AG04450 (cell line): ENCODE measurements at places on chromosomes 2 and 18.

DNA sequence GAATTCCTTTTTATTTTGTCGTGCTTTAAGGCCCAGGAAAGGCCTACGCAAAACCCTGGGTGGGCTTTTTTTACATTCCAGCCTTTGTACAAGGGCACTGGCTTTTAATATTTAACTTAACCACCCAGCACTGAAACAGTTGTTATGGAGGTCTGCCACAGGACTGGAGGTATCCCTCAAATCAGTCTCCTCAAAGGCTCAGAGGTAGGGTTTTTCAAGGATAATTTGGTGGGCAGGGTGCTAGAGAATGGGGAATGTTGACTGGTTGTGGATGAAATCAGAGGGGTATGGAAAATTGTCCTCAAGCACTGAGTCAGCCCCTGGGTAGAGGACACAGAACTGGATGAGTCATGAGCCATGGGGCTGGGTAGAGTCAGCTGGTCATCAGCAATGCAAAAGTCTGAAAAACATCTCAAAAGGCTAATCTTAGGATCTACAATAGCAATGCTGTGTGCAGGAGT lies 443.1 kb downstream of the THSD7B start:
- DNase-seq, result no peak

DNA sequence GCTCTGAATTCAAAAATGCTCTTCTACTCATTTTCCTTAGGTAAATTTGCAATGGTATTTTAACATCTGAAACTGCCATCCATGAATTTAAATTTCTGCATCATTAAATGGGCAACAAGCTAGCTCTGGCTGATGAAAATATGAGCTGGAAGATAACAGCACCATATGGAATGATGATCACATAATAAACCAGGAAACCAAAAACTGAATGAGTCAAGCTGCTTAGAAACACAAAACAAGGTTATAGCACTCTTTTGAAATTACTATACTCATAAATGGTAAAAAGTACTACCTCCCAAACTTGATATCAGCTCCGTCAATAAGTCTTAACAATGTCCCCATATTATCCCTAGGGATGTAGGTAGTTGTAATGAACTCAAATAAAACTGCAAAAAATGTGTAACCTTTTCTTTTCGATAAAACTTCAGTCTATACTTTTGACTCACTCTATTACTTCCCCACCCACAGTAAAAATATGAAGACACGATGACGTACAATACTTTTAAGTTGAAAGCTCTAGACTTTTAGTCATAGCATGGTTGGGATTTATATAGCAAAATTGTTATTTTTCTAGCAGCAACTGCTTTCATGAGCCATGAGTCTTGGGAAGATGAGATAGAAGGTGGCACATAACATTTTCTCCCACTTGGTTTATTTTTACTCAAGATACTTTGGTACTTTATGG lies 396.7 kb downstream of the CDH2 start:
- no peak for DNase-seq

- no peak for DNase-seq
Measured at GRCh38 chr18:37640504-37640903, 74.9 kb upstream of the CELF4 start.

- DNase-seq, result no peak
Measured at GRCh38 chr2:105428387-105429018, 29.7 kb upstream of the FHL2 start.

DNA sequence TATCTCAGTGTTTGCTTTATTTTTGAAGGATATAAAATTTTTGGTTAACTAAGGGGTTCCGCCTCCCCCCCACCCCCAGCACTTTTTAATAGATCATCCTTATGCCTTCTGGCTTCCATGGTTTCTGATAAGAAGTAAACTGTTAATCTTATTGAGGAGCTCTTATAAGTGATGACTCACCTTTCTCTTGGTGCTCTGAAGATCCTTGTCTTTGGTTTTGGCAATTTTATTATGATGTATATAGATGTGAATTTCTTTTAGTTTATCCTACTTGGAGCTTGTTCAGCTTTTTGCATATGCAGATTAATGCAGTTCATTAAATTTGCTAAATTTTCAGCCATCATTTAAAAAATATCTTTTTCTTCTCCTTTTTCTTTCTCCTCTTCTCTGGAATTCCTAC lies 91.7 kb upstream of the CTAGE1 start:
- no peak for DNase-seq

DNA sequence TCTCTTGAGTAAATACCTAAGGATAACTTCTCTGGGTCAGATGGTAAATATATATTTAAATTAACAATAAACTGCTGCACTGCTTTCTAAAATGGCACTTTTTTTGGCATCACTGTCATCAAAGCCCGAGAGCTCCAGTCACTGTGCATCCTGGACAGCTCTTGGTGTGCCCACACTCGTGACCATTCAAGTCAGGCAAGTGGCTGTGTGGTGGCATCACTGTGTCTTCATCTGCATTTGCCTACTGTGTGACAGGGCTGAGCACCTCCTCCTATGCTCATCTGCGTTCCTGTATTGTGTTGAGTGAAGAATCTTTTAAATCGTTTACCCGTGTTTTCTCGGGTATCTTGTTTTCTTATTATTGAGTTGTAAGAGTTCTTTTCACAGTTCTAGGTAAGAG lies 568.1 kb upstream of the SALL3 start:
- no peak for DNase-seq

- no peak for DNase-seq
Measured at GRCh38 chr2:44880125-44880483, 61.4 kb upstream of the SIX3 start.

- no peak for DNase-seq
Measured at GRCh38 chr2:232436381-232437194, 19.4 kb upstream of the ALPI start.

DNA sequence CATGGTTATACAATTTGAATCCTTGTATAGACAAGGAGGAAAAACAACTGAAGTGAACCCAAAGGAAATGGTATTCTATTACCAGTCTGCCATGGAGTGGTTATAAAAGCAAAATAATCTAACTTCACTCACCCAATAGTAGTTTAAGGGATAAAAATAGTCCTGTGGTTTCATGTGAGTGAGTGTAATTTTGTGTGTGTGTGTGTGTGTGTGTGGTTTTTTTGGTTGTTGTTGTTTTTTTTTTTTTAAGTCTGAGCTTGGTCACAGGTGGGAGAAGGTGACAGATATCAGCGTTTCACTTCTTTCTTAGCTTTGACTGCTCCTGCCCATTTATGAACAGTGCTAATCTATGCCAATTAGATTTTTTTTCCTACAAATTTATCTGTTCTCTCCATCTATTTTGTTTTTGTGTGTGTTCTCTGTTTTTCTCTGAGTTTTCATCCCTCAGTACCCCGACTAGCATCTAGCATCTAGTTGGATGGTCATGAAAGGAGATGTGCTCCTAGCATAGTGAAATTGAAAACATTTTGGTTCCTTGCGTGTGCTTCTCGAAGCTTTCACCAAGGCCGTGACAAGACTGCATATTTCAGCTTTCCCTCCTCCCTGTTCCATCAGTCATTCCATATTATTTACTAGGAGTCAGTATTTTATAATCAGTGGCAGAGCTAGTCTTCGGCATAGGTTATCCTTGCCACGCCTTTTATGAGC lies 200.1 kb upstream of the DTNA start:
- DNase-seq, result no peak

DNA sequence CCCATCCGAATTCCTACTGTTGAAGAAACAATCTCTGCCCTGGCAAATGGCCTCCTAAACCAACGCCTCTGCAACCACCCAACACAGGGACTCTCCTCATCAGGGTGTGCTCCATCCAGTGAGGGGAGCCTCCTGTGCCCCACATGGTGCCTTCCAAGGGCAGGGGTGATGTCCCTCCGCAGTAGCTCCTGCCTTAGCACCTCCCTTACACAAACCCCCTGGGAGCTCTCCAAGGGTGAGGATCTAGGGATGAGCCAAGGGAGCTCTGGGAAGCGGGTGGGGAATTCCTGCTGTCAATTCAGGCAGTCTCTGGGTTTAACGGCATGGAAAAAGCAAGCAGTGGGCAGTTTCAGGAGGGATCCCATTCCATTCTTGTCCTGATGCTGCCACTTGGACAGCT lies 3.8 kb downstream of the GALNT14 start:
- no peak for DNase-seq

- DNase-seq, result no peak
Measured at GRCh38 chr2:129275706-129276105, 703.8 kb upstream of the RAB6C start.

GRCh38 chr18:62438402-62438801 lies 84.4 kb upstream of the ZCCHC2 start:
- DNase-seq, result no peak

DNA sequence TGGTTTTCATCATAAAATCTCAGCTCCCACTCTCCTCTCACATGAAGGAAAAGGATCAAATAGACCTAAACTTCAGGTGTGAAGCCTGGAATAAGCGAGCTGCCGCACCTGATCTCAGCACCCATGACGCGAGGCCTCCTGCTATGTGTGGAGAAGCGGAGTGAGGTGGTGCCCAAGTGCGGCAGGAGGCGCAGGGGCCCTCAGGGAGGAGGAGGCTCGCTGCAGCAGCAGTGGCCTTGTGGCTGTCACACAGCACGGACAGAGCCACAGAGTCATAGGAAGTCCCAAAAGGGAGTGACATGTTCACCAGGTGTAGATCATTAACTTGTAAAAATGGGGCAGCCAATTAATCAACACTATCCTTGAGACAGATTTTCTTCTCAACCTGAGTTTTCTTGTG lies 9.1 kb downstream of the SCLY start:
- no peak for DNase-seq

GRCh38 chr2:230414302-230414701 lies 1.7 kb upstream of the SP100 start:
- no peak for DNase-seq

GRCh38 chr18:59906203-59906602 lies 6.4 kb downstream of the PMAIP1 start:
- DNase-seq, result no peak

GRCh38 chr2:67057901-67058703 lies 339.0 kb upstream of the ETAA1 start:
- DNase-seq, result peak; percentile 13

- no peak for DNase-seq
Measured at GRCh38 chr2:110678457-110679336, 834 bp upstream of the BUB1 start.

DNA sequence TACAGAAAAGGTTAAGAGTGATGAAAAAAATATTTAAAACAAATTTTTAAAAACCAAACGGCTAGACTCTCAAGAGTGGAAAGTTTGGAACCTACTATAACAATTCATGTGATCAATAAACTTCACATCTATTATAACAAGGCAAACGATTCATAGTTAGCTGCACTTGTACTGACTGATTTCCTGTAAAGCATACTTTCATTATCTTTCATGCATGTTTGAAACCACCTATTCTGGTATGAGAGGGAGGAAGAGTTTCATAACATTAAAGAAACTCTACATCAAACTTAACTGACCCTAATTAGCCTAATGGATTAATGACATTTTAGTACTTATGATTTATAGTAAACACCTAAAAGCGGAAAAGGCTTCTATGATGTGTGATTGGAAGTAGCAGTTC lies 43.7 kb upstream of the VWC2L start:
- DNase-seq, result no peak

- DNase-seq, result no peak
Measured at GRCh38 chr2:226410247-226410835, 389.3 kb downstream of the IRS1 start.

GRCh38 chr2:88350331-88351248 lies 101.9 kb downstream of the FOXI3 start:
- DNase-seq, result no peak

DNA sequence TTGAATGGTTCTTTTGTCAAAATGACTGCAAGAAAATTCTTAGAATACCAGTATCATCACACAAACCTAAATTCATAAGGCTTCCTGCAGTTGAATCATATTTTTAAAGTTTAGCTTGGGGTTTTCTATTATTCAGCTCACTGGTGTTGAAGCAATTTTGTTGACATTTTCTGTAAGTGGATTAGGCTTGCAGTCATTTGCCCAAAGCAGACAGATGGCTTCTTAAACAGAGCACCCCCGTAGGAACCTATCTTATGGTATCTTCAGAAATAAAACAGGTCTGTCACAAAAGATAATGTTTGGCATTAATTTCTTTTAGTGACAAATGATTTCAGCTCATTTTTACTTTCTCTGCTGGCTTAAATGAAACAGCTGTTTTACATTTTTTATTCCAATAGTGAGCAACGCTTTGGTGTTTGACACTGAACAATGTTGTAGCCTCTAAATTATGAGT lies 331.1 kb downstream of the PLCL1 start:
- DNase-seq, result no peak

DNA sequence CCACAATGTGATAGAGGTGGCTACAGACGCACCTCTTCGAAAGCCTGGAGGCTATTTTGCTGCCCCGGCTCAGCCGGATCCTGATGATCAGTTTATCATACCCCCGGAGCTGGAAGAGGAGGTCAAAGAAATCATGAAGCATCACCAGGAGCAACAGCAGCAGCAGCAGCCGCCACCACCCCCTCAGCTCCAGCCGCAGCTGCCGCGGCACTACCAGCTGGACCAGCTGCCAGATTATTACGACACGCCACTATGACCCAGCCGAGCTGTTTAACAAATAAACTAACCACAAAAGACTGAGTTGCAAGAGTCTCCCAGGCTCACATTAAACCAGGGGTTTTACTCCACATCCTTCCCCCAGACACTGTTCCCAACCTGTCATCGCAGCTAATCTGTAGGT lies 263.8 kb downstream of the PHLPP1 start:
- peak; percentile 92 for DNase-seq

GRCh38 chr2:208269091-208269490 lies 3.0 kb downstream of the PIKFYVE start:
- DNase-seq, result no peak

DNA sequence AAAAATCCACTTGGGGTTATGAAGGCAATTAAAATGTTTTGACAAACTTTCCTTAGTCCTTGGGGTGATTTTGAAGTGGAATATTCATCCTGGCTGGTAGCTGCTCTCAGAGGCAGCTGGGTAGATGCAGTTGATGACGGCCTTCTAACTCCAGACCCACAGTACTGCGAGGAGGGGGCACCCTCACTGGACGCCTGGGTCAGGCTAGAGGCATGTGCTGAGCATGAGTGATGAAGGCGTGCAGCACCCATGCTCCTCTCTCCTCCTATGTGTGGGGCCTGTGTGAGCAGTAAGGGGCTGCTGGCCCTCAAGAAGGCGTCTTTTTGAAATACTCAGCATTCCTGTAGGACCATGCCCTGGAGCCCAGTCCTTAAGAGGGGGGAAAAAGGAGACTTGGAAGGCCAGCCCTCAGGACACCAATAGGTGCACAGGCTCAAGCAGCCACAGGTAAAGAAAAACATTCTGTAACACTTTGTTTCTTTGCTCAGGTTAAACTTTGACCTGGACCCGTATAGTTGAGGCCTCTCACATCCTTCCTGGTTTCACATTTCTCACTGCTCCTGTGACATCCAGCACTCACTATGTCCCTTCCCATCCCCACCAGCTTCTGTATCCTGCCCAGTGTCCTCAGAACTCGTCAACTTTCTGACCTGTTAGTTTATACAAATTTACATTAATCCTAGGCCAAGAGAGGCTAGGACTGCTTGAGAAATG lies 64.4 kb downstream of the CD8B2 start:
- no peak for DNase-seq

GRCh38 chr2:108388045-108388444 lies 10.3 kb downstream of the SULT1C4 start:
- DNase-seq, result no peak

GRCh38 chr2:230874876-230875275 lies 10.1 kb downstream of the ITM2C start:
- DNase-seq, result no peak
